ENCODE measurements at places on chromosomes 1 and 21.
A peak's percentile ranks its signal among the peaks of the same experiment; 100 is the strongest.

DNA sequence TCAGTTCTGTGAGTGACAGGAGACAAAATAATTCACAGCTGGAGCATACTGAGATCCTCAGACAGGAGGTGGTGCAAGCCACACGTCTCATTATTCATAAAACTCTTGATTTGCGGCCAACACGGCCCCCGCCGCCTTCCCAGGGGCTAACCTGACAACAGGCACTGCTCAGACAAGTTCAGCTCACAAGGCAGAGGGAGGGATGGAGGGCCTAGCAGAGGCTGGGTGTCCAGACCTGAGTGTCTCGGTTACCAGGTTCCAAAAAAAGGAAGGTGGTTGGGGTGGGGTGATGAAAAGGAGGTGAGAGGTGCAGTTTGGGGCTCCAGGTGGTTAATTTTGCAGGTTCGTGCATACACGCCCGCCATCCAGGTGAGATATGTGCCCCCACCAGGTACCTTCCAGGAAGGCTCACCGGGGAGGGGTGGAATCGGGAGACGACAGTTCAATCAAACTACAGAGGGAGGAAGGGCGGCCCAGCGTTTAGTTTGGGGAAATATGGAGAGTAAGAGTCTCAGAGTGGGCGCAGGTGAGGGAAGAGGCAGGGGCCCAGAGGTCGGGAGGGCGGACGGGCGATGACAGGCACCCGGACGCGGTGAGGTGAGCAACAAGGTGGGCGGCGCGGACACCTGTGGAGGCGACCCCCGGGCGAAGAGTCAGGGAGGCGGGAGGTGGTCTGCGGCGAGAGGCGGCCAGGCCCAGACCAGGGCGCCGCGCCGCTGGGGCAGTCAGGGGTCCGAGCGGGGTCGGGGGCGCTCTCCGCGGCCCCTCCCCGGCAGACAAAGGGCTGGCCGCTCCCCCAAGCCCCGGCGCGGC, 629 bp downstream of the CTNNBIP1 start:
- peaks cover 5% of the 10 kb centered on the region for H3K4me1 ChIP-seq
- H3K27ac ChIP-seq = peak overlapping the region; percentile 41
- H3K27me3 ChIP-seq = no peaks in the 10 kb centered on the region
- no peak for DNase-seq
- H3K36me3 ChIP-seq = no peaks in the 10 kb centered on the region
- H3K4me3 ChIP-seq = peak overlapping the region; percentile 99

- peaks cover 7% of the 10 kb centered on the region for H3K4me1 ChIP-seq
- H3K4me3 ChIP-seq = no peak overlapping the region
- H3K27ac ChIP-seq = no peak overlapping the region
- no peaks in the 10 kb centered on the region for H3K36me3 ChIP-seq
- H3K27me3 ChIP-seq = no peaks in the 10 kb centered on the region
- DNase-seq = no peak
Measured at GRCh38 chr1:224217655-224218623, 34.9 kb downstream of the DEGS1 start.

- H3K4me1 ChIP-seq = peaks cover 2% of the 10 kb centered on the region
- H3K27ac ChIP-seq = no peak overlapping the region
- no peak for DNase-seq
Measured at GRCh38 chr1:24110642-24111261, 1.2 kb downstream of the MYOM3 start.

GRCh38 chr1:87242445-87243185, 86.1 kb upstream of the LMO4 start:
- no peak overlapping the region for H3K27ac ChIP-seq
- no peaks in the 10 kb centered on the region for H3K36me3 ChIP-seq
- H3K4me1 ChIP-seq = no peaks in the 10 kb centered on the region
- H3K4me3 ChIP-seq = no peak overlapping the region

- no peak overlapping the region for H3K4me3 ChIP-seq
- H3K36me3 ChIP-seq = no peaks in the 10 kb centered on the region
- H3K4me1 ChIP-seq = no peaks in the 10 kb centered on the region
- H3K27ac ChIP-seq = no peak overlapping the region
Measured at GRCh38 chr1:24899581-24900485, 30.2 kb downstream of the RUNX3 start.

- no peak overlapping the region for H3K4me3 ChIP-seq
- DNase-seq = no peak
- no peaks in the 10 kb centered on the region for H3K4me1 ChIP-seq
- H3K36me3 ChIP-seq = no peaks in the 10 kb centered on the region
- H3K27me3 ChIP-seq = no peaks in the 10 kb centered on the region
Measured at GRCh38 chr1:189369612-189370011, 1108.1 kb downstream of the BRINP3 start.

DNA sequence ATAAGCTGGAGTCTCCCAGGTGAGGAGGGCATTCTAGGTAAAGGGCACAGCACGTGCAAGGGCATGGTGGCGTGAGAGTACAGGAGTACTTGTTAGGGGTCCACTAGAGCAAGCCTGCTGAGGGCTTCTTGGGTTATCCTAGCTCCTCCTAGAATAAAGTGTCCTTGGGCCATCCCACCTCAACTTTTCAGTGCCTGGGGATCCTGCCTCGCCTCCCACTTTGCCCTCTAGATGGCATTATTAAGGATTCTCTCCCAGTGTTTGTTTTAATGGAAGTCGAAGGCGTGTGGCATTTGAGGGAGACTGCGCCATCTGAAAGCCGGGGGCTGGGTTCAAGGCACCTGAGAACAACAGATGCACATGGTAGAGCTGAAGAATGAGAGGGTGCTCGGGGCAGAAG, 74.5 kb upstream of the SELENON start:
- H3K4me1 ChIP-seq = peaks cover 25% of the 10 kb centered on the region
- no peaks in the 10 kb centered on the region for H3K27me3 ChIP-seq
- no peak for DNase-seq
- no peak overlapping the region for H3K27ac ChIP-seq
- no peak overlapping the region for H3K4me3 ChIP-seq

GRCh38 chr1:46133781-46134350, 1.4 kb upstream of the PIK3R3 start:
- peaks cover 6% of the 10 kb centered on the region for H3K4me1 ChIP-seq
- no peak for DNase-seq
- no peak overlapping the region for H3K27ac ChIP-seq
- H3K36me3 ChIP-seq = no peaks in the 10 kb centered on the region

- H3K4me3 ChIP-seq = no peak overlapping the region
- H3K36me3 ChIP-seq = no peaks in the 10 kb centered on the region
- no peak for DNase-seq
- no peaks in the 10 kb centered on the region for H3K4me1 ChIP-seq
- no peak overlapping the region for H3K27ac ChIP-seq
Measured at GRCh38 chr1:24594328-24594598, 38.4 kb downstream of the NCMAP start.

DNA sequence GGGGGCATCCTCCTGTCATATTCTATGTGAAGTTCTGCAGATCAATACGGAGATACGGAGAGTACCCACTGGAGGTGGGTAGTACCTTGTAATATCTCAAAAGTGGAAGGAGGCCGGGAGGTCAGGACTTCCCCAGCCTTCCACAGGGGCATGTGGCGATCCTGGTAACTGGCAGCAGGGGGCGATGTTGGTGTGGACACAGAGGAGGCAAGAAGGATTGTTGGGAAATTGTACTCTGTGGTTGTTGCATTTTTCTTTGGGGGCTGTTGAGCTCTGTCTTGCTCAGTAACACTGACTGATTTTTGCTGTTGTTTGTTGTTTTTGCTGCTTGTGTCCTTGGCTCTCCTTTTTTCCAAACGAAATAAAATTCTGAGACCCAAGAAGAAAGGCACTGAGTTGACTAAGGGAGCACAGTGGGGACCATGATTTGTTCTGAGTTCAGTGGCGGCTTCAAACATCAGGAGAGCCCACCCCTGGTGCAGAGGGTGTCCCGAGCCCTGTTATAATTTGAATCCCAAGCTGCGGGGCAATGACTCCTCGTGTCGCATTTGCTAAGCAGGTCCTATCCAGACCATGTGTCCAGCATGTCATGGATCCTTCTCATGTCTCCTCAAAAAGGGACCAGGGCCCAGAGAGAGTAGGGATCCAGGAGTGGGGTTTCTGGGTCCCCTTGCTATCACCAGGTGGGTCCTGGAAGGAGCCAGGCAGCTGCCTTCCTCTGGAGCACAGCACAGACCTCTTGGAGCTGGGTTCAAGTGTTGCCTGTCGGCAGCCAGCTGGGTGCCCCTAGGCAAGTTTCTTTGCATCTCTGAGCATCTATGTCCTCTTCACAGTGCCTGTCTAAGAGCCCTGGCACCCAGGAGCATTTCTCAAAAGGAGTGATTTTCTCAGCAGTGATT, 22.8 kb downstream of the LHX4 start:
- H3K27me3 ChIP-seq = no peaks in the 10 kb centered on the region
- peaks cover 7% of the 10 kb centered on the region for H3K4me1 ChIP-seq
- H3K4me3 ChIP-seq = no peak overlapping the region
- DNase-seq = peak; percentile 98

GRCh38 chr1:147784941-147785340, 24.5 kb upstream of the GJA5 start:
- no peaks in the 10 kb centered on the region for H3K36me3 ChIP-seq
- H3K27ac ChIP-seq = no peak overlapping the region
- no peak overlapping the region for H3K4me3 ChIP-seq
- no peak for DNase-seq
- H3K27me3 ChIP-seq = no peaks in the 10 kb centered on the region

DNA sequence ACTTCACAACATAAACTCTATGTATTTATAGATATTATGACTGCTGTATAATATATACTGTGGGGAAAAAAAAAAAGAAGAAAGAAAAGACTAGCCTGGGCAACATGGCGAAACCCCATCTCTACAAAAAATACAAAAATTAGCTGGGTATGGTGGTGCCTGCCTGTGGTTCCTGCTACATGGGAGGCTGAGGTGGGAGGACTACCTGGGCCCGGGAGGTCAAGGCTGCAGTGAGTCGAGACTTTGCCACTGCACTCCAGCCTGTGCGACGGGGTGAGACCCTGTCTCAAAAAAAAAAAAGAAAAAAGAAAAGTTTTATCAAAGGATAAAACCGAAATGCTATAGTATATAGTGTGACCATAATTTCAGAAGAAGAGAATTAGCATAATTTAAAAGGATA, 2.7 kb downstream of the EXOC8 start:
- no peak for DNase-seq
- H3K36me3 ChIP-seq = no peaks in the 10 kb centered on the region
- H3K4me3 ChIP-seq = peak overlapping the region; percentile 56
- peaks cover 11% of the 10 kb centered on the region for H3K4me1 ChIP-seq

- H3K27me3 ChIP-seq = no peaks in the 10 kb centered on the region
- H3K36me3 ChIP-seq = no peaks in the 10 kb centered on the region
- DNase-seq = no peak
- no peaks in the 10 kb centered on the region for H3K4me1 ChIP-seq
- no peak overlapping the region for H3K27ac ChIP-seq
- no peak overlapping the region for H3K4me3 ChIP-seq
Measured at GRCh38 chr1:59552007-59552406, 255.1 kb downstream of the FGGY start.

- DNase-seq = no peak
- H3K27me3 ChIP-seq = no peaks in the 10 kb centered on the region
- H3K36me3 ChIP-seq = no peaks in the 10 kb centered on the region
- H3K4me3 ChIP-seq = peak overlapping the region; percentile 57
- H3K27ac ChIP-seq = no peak overlapping the region
- peaks cover 14% of the 10 kb centered on the region for H3K4me1 ChIP-seq
Measured at GRCh38 chr1:6497215-6497866, 5.9 kb upstream of the PLEKHG5 start.

DNA sequence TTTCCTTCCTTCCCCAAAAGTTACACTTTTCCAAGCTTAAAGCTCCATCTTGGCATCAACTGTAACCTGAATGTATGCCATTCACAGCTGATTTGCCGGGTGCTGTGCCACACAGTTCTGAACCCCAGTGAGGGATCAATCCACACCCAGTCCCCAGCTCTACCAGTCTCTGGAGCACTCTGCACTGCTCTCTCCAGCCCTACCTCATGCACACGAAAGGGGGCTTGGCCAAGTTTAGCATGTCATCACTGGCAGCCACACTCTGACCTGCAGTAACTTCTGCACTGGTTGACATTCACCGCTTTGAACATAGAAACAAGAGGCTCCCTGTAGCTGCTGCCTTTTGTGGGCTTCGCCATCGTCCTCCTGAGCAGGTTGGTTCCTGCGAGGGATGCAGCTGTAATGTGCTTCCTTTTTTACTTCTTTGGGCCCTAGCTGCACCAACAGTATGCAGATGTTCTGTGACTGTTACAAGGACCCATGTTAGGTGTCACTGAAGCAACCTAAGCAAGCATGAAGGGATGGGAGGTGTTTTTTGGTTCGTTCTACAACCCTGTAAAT, 135.4 kb upstream of the SLC44A3 start:
- no peak for DNase-seq
- no peak overlapping the region for H3K27ac ChIP-seq
- no peak overlapping the region for H3K4me3 ChIP-seq
- H3K36me3 ChIP-seq = no peaks in the 10 kb centered on the region

- peaks cover 4% of the 10 kb centered on the region for H3K4me1 ChIP-seq
- peak within 1 kb of the TSS; percentile 19 for H3K4me3 ChIP-seq
- no peak for DNase-seq
- no peak within 1 kb of the TSS for H3K27ac ChIP-seq
- H3K27me3 ChIP-seq = peaks cover 51% of the 10 kb centered on the region
- H3K36me3 ChIP-seq = no peaks in the 10 kb centered on the region
Measured at GRCh38 chr1:156893048-156893953, at the start of gene PEAR1. PEAR1 (plus strand) TSS chr1:156893718; CDS start chr1:156903927, 10,209 bp downstream.

DNA sequence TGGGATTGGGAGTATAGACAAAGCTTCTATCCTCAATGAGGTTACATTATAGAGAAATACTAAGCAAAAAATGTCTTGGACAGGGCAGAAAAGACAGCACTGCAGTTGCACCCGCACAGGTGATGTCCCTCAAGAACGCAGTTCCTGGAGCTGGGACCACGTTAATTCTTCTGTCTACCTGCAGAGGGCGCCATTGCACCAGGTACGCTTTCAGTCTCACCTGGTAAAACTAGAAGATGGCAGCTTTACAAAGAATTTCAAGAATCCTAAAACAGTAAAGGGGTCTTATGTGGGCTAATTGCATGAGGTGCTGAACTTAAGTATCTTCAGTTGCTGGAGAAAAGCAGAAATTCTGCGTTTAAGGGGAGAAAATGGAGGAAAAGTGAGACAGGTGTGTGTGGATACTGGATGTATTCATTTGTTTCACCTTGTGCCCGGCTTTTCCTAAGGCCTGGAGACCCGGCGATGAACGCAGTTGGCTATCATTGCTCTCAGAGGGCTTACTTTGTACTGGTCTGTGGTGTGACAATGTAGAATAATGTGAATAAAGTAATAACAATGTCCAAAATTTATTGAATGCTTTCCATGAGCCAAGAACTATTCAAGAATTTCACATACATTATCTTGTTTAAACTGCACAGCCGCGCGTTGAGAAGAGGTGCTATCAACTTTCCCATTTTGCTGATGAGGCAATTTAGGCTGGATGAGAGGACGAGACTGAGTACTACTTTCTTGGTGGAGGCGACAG, 276.3 kb upstream of the GREM2 start:
- no peaks in the 10 kb centered on the region for H3K27me3 ChIP-seq
- no peaks in the 10 kb centered on the region for H3K4me1 ChIP-seq

DNA sequence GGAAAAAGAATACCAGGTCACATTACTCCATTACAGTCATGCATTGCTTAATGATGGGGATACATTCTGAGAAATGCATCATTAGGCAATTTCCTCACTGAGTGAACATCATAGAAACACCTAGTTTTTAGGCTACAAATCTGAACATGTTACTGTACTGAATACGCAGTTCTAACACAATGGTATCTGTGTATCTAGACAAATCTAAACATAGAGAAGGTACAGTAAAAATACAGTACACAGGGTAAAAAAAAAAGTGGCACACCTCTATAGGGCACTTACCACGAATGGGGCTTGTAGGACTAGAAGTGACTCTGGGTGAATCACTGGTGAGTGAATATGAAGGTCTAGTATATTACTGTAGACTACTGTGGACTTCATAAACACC, 115.7 kb downstream of the AKT3 start:
- H3K27ac ChIP-seq = no peak overlapping the region
- no peak overlapping the region for H3K4me3 ChIP-seq
- peaks cover 17% of the 10 kb centered on the region for H3K4me1 ChIP-seq
- no peaks in the 10 kb centered on the region for H3K27me3 ChIP-seq
- no peaks in the 10 kb centered on the region for H3K36me3 ChIP-seq

All from H1 (cell line).